ENCODE measurements at places on chromosomes 2 and 18. TPM values are rescaled to one million over a fixed set of nuclear protein-coding genes. Genes with fewer than 3 reads are reported as not detected.
A peak's percentile ranks its signal among the peaks of the same experiment; 100 is the strongest.

GRCh38 chr2:42566025-42566424, 2.4 kb upstream of the MTA3 start:
- no peak for DNase-seq

GRCh38 chr2:229901819-229902218, 20.0 kb downstream of the TRIP12 start:
- DNase-seq, result no peak

The UCN gene
- 1.1 TPM for total RNA-seq

The MC2R gene
- not detected for total RNA-seq

GRCh38 chr2:75570948-75571729, 10.4 kb upstream of the EVA1A start:
- peak; percentile 21 for DNase-seq
